Activated CD4-positive, alpha-beta T cell treated with anti-CD3 and anti-CD28 coated beads for 4 hours (primary cell): ENCODE measurements at places on chromosomes 2 and 18.

DNA sequence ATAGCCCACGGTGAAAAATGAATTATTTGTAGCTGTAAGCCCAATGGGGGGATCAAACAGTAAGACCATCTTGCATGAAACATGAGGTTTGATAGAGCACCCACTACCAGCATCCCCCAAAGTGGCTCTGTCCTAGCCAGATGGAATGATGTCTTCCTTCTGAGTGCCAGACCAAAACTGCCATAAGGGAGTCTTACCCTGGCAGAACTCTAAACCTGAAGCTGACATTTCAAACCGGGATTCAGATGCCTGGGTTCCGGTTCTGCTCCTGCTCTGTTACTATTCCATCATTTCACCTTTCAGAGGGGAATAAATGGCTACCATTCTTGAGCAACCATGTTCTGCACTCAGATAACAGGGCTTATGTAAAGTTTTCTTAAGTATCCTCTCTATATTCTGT lies 67.4 kb downstream of the MYO3B start:
- DNase-seq = no peak

GRCh38 chr2:235594041-235594440 lies 100.2 kb downstream of the AGAP1 start:
- no peak for DNase-seq

DNA sequence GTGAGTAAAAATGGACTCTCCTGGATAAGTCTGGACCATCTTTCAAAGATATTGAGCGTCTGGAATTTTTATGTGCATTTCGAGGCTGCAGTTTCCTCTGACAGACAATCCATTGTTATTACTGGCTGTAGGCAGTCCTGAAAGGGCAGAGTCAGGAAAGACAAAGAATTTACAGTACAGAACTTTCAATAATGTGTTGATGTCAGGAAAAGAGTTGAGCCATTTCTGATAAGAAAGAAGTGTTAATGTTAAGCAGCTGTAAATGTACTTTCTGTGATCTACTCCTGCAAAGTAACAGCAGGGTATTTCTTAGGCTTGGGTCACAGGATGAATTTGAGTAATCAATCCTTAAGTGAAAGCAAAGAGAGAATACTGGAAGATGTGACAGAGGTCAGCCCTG lies 29.8 kb downstream of the TSPYL6 start:
- DNase-seq = no peak

DNA sequence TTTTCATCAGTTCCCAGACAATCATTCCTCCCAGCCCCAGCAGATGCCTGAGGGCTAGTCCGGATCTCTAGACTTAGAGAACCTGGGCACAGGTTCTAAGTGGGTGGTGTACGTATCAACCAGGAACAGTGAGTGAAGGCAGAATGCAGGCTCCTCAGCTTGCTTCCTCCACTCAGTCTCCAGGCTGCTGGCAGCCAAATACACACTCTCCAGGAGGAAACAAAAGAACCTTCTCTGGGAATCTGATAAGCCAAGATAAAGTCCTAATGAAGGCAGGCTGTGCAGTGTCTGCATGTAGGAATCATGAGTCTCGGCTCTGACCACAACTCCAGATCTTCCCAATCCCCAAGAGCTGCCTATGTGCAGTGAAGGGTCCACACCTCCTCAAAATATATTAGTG lies 245.7 kb downstream of the SP3 start:
- no peak for DNase-seq

- DNase-seq = peak; percentile 2
Observed at GRCh38 chr2:134917360-134917865, 1.2 kb upstream of the CCNT2 start.

DNA sequence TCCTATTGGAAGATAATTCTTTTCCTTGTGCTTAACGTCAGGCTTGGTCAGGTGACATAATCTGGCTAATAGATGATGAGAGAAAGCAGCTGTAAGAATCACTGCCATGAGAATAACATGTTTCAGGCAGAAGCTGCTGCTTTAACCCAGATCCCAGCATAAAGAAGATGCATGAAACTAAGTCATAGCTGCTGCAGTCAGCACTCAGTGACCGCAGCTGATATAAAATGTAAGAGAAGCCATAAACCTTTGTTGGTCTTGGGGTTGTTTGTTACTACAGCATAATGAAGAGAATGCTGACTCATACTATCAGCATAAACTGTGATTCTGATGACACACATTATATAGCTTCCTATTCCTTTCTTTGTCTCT lies 274.3 kb upstream of the TRIB2 start:
- no peak for DNase-seq

DNA sequence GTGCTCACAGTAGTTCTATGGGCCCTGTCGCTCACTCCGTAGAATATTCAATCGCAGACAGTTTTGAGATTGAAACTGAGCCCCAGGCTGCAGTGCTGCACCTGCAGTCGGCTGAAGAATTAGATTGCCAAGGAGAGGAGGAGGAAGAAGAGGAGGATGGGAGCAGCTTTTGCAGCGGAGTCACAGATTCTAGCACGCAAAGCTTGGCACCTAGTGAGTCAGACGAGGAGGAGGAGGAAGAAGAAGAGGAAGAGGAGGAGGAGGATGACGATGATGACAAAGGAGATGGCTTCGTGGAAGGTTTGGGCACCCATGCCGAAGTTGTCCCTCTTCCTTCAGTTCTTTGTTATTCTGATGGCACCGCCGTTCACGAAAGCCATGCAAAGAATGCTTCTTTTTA lies 115.2 kb downstream of the GALNT3 start:
- no peak for DNase-seq

DNA sequence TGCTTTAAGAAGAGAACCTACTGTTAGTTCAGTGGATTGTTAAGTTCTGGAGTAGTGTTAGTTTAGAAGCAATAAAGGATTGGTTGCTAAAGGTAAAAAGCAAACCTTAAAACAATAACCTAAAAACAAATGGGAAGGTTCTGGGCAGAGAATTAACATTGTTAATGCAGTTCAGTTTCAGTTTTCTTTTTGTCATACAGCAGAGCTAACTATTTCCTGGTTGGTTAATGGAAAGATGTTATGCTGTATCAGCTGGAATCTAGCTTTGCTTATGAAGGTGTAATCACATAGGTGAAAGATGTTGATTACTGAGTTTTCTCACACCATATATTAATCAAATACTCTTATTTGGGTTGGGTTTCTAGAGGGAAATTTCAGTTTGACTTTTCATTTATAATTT lies 23.8 kb downstream of the SMAD4 start:
- no peak for DNase-seq

- no peak for DNase-seq
Observed at GRCh38 chr2:173119069-173119807, 43.6 kb downstream of the MAP3K20 start.

- DNase-seq = no peak
Observed at GRCh38 chr2:217964275-217965161, 38.3 kb downstream of the TNS1 start.

DNA sequence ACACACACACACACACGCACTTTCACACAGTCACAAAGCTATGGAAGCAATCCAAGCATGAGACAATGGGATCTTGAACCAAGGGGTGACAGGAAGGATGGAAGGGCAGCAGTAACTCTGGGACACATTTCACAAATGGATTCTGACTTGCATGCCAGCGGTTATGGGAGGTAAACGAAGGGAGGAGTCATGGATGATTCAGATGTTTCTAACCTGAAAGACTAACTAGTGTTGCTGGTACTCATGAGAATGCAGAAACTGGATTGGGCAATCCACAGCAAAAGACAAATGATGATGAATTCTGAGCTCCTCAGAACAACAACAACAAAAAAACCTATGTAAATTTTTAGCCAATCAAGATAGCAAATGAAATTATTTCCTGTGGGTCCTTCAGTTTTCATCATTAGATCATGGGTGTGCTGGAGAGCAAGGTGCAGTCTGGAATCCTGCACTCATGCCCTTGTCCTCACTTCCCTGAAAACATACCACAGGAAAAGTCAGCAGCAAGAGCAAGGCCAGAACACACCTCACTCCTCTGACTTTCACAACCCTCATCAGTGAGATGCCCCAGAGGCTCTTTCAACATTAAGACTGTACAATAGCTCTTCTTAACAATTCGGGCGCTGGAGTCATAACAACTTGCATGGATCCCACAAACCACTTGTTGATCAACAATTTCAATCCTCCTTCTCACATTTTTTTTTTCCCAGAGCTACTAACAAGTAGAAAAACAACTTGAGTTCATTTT lies 32.6 kb downstream of the ABCA12 start:
- DNase-seq = no peak

- no peak for DNase-seq
Observed at GRCh38 chr2:136253288-136254004, 135.5 kb upstream of the CXCR4 start.
